ENCODE measurements at places on chromosomes 7 and 10. TPM values are rescaled to one million over a fixed set of nuclear protein-coding genes. Genes with fewer than 3 reads are reported as not detected.

GRCh38 chr10:132156382-132156781 is 30.4 kb upstream of the DPYSL4 start:
- DNase-seq, result no peak

DNA sequence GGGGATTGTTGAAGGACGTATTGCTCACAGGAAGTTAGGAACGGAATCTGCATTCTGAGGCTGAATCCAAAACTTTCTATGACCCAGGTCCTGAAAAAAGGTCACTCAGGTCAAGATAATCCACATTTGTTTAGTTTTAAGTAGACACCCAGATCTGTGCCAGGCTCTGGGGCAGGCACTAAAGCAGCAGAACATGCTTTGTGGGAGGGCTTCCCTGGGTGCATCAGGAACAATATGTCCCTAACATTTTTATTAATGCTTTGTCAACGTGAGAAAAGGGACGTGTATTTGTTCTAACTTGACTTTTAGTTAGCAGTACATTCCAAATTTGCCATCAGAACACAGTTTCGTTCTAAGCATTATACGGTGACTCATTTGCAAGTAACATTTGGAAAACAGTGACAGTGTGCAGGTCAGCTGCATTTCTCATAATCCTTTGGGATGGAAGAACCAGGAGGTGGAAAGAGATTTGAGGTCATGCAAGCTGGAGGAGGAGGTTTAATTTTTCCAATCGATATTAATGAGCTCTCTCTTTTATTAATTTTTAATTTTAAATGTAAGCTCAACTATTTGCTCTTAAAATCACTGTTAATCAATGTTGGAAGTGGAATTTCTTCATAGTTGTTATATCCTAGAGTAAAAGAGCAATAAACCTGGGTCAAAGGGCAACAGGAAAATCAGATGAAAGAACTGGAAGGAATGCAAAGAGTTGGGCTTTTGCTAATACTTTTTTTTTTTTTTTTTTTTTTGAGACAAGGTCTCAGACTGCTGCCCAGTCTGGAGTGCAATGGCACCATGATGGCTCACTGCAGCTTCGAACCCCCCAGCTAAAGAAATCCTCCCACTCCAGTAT is 35.0 kb downstream of the TAS2R41 start:
- DNase-seq, result no peak

GRCh38 chr7:94183289-94183749 is 179.2 kb upstream of the BET1 start:
- peak; percentile 100 for DNase-seq

GRCh38 chr7:137875746-137876145 is 29.0 kb upstream of the DGKI start:
- DNase-seq, result no peak

DNA sequence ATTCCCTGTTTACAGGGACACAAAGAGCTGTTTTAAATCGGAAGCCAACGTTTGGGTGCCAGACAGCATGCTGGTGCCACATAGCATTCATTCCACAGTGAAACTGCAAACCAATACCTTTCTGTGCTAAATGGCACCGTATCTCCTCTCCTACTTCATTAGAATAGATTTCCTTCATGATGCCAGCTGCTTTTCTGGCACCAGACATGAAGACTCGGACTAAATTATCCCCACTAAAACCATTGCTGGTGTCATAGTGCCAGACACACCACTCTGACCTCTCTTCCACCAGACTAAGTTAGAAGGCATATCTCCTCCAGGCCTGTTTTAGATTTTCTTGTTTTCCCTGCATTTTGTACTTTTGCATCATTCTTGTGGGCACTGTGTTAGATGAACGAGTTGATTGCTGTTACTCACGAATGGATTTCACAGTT is 155.1 kb downstream of the ETV1 start:
- DNase-seq, result no peak

Gene INSIG1
- 26.0 TPM for total RNA-seq

DNA sequence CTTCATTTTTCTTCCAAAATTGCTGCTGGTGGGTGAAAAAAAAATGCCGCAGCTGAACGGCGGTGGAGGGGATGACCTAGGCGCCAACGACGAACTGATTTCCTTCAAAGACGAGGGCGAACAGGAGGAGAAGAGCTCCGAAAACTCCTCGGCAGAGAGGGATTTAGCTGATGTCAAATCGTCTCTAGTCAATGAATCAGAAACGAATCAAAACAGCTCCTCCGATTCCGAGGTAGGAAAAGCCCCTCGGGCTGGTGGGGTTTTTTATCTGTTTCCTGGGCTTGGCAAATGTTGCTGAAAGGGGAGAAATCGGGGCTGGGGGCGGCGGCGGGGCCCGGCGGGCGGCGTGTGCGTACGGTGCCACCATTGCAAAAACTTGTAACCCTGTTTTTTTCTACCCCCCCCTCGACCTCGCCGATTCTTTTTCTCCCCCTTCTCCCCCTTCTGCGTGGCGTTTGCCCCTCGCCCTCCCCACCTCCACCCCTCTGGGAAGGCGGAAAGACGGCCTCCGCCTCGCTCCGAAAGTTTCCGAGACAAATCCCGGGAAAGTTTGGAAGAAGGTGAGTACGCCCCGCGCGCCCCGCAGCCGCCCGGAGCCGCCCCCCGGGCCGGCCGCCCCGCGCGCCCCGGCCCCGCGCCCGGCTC is 789 bp downstream of the TCF7L2 start:
- DNase-seq, result peak; percentile 49

Gene RPEL1
- under 0.01 TPM for total RNA-seq

DNA sequence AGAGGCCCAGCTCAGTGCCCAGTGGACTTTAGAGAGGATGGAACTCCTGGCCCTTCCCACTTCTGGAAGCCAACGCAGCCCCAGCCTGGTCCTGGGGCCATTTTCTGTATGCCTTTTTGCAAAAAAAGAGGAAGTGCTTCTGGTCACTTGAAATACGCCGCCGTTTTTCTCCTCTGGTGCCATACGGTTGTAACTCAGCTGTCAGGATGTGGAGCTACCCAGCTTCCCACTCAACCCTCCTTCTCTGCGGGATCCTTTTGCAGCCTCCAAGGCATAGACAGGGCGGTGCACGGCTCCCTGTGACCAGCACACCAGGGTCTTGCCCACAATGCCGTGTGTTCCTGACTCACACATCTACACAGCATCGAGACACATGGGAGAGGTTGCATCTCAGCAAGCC is 369.6 kb downstream of the TCERG1L start:
- DNase-seq, result no peak

GRCh38 chr10:30386801-30387588 is 37.9 kb upstream of the MTPAP start:
- DNase-seq, result no peak

GRCh38 chr10:12829831-12830390 is 171.6 kb downstream of the CCDC3 start:
- DNase-seq, result no peak

DNA sequence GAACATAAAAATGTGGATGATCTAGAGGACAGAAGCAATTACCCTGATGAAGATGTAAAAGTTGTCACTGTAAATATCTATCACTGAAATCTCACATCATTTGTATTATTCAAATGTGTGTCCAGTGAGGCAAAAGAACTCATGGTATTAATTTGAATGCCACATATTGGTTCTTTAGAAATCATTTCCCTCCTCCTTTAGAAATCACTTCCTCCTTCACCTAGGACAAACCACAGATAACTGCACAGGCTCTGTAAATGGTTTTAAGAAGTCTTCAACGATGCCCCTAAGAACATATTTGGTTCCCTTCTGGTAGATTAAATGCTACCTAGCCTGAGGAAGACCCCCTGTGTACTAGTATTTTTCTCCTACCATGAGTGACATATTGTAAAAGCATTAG is 33.1 kb upstream of the ZNF518A start:
- no peak for DNase-seq

- DNase-seq, result no peak
Observed at GRCh38 chr7:143389316-143390103, 8.4 kb downstream of the ZYX start.

DNA sequence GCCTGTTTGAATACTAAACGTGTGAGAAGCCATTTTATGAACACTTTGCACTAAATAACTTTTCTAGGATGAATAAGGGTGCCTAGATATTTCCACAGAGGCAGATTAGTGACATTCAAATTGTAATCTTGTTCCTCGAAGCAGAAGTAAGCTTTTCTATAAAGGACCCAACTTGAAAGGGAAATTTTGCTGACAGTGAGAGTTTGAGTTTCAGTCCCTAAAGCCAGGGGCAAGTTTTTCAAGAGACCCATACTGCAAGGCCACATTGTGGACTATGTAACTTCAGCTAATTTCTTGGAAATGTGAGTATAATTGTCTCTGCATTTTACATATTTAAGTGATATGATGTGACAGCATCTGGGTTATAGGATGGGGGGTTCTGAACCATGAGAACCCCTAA is 387.2 kb upstream of the ETV1 start:
- no peak for DNase-seq

Gene TMEM176A
- not detected for total RNA-seq

- no peak for DNase-seq
Observed at GRCh38 chr10:101601541-101601940, 13.4 kb downstream of the DPCD start.

DNA sequence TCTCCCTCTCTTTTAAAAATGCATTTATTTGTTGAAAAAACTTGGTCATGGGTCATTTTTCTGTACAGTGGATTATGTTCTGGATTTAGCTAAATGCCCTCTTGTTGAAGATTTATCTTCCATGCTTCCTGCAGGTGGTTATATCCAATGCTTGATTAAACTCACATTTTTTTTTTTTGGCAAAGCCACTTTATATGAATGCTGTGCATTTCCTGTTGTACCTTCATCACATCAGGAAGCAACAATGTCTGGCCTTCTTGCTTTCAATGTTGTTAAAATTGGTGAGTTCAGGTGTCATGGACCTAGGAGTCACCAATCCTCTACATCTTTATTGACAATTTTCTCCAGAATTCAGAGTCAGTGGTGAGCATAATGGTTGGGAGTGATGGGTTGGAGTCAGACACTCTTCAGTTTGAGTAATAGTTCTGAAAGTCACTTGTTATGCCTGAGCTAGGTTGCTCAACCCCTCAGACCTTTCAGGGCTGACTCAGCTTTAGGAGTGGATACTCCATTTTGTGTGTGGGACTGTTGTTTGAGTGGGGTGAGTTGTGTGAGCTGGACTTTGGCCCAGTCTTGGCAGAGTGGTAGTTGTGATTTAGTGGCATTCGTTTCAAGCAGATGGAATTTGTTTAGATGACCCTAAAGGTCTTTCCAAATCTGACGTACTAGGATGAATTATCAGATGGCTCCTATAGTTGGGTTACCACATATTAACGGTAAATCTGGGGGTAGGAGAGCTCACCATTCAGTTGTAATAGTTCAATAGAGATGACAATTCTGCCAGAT is 213.5 kb upstream of the ZNF32 start:
- peak; percentile 96 for DNase-seq

Gene EPHB4
- 36.4 TPM for total RNA-seq

DNA sequence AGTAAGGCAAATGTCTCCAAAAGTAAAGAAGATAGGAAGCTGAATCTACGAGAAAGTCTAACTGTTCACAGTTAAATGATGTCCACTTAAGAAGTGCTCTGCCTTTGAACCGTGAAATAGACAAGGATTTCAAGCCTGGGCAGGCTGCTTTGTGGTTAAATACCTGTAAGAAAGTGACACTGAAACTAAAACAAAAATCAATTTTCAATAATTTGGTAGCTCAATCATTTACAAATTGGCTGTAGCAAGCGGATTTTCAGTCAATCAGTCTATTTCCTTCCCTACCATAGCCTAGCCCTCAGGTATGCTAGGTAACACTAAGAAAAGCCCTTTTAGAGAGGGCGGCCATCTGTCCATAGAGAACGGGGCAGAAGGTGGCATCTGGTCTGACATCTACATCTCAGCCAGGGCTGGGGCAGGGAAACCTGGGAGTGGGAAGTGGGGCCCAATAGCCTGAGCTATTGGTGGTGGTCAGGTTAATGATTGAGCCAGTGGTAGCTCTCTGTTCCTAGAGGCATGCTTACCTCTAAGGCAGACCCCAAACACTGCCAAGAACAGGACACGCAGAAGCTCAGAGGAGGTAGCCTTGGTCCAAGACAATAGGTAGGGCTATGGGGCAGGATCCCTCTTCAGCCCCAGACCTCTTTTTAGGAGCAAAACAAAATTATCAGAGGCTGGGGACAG is 223.2 kb downstream of the CCSER2 start:
- DNase-seq, result no peak

- no peak for DNase-seq
Observed at GRCh38 chr7:47663213-47663612, 81.3 kb upstream of the TNS3 start.

DNA sequence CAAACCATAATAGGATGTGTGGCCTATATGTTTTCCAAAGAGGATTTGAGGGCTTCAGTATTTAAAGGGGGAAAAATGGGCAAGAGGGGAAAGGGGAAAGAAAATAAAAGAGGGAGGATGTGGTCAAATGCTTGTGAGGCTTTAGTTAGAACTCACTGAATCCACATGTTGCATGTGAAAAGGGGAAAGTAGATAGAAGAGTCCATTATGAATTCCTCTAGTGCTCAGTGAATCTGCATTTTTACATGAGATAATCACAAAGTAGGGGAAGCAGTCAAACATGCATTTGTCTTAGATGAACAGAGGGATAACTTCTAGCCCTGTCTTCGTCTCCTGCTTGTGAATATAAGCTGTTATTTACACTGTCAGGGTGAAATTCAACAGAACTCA is 24.6 kb upstream of the AKAP9 start:
- DNase-seq, result no peak

Gene HOXA6
- total RNA-seq, result 1.4 TPM

DNA sequence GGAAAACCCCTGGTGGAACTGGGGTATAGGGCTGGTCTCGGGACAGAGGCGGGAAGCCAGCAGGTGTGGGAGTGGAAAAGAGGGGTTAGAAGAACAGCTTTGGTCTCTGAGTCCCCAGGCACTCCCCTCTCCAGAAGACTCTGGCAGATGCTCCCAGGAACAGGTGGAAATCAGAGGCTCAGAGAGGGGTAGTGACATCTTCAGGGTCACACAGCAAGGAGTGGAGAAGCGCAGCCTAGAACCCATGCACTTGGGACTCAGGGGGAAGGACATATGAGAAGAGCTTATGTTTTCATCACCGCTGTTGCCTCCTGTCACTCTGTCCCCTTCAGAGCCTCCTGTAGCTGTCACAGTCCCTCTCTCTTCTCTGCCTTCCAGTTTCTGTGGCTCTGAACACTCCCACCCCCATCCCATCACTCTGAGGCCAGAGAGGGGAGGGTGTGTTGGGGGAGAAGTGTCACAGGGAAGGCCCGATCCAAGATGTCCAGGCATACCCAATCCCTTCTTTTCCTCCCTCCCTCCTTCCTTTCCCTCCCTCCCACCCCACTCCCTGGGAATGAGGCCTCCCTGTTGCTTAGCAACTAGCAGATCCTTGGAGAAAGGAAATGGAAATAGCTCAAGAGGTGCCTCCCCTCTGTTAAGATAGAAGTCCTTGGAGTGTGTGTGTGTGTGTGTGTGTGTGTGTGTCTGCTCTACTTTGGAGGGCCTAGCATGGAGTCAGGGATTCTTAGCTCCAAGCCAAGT is 32.0 kb downstream of the SRRM3 start:
- DNase-seq, result no peak

Gene FRA10AC1
- 1.6 TPM for total RNA-seq
